ENCODE measurements at places on chromosomes 12 and 14.

- DNase-seq, result no peak
These were observed 85.9 kb downstream of the TTC8 start for GRCh38 chr14:88910386-88910785.

DNA sequence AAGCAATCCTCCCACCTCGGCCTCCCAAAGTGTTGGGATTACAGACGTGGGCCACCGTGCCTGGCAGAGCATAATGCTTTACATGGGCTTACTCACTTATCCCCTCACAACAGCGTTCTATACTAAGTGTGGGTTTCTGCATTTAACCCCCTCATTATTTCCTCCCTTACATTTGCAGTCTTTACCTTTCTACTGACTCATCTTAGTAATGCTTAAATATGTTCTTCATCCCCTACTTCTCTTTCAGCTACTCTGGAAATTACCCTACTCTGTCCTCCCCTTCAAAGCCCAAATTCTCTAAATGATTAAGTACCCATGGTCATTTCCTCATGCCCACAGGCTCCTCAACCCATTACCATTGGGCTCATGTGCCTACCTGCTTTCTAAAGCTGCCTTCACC lies 40.7 kb downstream of the NKX2-1 start:
- no peak for DNase-seq

DNA sequence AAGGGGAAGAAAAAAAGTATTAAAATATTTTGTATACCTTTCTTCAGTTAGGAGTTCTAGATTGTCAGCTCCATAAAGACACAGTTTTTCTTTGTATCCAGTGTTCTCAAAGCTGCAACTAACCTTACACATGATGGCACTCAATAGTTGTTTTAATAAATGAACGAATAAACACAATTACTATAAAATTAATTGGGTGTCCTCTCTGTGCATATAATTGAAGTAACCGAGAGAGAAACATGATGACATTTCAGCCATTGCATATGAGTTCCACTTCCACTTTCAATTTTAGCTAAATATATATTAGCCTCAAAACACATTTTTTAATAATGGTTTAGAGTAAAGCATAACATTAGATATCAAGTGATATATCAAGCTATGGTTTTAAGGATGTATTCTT lies 671.2 kb downstream of the LRFN5 start:
- no peak for DNase-seq

DNA sequence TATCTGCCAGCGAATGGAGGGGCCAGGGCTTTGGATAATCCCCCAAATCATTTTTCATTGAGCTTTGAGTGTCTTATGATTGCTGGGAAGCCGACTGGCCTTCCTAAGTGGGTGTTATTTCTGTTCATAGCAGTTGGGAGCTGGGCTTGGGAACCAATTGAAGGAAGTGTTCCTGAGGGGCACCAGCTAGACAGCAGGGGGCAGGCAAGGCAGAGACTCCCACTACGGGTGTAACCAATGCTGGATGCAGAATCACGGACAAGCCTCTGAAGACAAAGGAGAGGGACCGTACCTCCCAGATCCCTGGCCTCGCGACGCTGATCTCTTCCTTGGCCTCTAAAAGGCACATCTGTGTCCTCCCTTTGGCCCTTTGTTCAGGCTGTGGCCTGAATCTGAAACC lies 149.0 kb upstream of the PRMT8 start:
- peak; percentile 11 for DNase-seq

GRCh38 chr12:97164936-97165335 lies 257.9 kb downstream of the NEDD1 start:
- DNase-seq, result no peak

DNA sequence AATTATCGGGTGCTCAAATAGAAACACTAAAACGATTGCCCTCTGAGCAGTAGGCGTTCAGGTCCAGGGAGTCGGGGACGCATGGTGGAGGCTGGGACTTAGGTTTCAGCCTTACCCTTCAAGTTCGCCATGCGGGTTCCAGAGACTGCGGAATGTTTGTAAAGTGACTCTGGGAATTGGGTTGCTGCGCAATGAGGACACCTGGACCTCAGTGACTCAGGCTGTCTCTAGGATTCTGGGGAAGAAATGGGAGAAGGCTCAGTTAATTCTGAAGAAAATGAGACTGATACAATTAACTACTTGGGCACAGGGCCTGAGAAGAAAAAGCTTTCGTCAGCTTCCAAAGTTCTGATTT lies 1.1 kb downstream of the LGALS3 start:
- peak; percentile 50 for DNase-seq

DNA sequence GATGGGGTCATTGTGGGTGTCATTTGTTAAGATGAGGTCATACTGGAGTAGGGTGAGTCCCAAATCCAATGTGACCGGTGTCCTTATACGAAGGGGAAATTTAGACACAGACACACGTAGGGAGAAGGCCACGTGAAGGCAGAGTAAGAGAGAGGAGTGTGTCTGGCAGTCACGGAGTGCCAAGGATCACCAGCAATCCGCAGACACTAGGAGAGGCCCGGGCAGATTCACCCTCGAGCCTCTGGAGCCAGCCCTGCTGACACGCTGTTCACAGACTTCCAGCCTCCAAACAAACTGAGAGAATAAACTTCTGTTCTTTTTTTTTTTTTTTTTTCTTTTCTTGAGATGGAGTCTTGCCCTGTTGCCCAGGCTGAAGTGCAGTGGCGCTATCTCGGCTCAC lies 24.9 kb downstream of the BRI3BP start:
- DNase-seq, result no peak

GRCh38 chr12:52119398-52120254 lies 40.1 kb downstream of the SMIM41 start:
- no peak for DNase-seq

GRCh38 chr12:88494520-88494919 lies 85.8 kb downstream of the KITLG start:
- no peak for DNase-seq

DNA sequence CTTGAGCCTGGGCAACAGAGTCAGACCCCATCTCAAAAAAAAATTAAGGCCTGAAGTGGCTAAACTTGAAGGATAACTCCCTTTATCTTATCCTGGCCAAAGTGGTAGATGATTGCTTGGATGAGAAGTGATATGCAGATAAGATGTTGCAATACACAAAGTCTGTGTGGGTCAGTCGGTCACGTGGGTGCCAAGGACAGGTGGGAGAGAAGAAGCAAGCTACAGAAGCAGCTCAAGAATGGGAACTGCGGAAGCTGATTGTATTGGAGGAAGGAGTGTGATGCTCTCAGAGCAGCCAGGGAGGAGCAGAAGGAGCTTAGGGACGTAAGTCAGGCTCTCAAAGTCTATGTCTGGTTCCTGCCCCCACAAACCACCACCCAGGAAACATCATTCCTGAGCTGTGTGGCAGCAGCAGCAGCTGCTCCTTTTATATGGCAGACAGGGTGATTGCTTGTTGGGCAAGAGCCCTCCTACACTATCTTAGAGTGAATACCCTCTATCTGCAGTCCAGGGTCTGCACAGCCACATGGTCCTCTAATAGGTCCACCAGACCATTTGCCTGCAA lies 54.5 kb downstream of the ATP2A2 start:
- no peak for DNase-seq

GRCh38 chr14:82365471-82365870 lies 831.8 kb upstream of the SEL1L start:
- DNase-seq, result no peak

- DNase-seq, result no peak
These were observed 115.9 kb downstream of the ETV6 start for GRCh38 chr12:11765421-11765816.

DNA sequence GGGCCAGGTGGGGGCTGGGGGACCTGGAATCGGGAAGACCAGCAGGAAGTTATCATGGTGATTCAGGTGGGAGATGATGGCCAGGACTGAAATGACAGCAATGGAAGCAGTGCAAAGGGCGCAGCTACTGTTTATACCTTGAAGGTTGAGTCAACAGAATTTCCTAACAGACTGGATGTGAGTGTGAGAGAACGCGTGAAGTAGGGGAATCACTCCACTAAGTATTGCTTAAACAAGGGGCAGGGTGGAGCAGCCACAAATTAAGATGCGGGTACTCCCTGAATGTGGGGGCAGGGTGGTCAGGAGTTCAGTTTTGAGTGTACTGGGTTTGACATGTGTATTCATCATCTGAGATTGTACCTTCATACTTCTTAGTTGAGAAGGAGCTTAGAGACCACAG lies 45.1 kb downstream of the MYF5 start:
- no peak for DNase-seq

DNA sequence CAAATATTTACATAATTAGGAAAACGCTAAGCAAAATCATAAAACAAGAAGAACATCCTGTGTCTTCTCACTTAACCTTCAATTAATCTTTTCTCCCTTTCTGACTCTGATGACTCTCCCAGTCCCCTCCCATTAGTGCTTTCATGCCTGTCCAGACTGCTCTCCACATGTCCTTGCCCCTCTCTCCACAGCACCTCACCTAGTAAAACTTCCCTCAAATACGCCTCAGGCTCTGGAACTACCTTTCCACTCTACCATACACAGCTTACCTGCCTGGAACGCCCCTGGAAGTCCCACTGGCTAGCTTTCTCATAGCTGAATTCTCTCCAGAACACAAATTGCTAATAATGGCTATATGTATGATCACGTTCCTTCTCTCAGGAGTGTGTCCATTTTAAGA lies 44.7 kb downstream of the SLC5A8 start:
- DNase-seq, result no peak

GRCh38 chr12:45284096-45284901 lies 68.4 kb downstream of the ANO6 start:
- DNase-seq, result peak; percentile 59

GRCh38 chr14:74682169-74682952 lies 30.5 kb downstream of the AREL1 start:
- no peak for DNase-seq

DNA sequence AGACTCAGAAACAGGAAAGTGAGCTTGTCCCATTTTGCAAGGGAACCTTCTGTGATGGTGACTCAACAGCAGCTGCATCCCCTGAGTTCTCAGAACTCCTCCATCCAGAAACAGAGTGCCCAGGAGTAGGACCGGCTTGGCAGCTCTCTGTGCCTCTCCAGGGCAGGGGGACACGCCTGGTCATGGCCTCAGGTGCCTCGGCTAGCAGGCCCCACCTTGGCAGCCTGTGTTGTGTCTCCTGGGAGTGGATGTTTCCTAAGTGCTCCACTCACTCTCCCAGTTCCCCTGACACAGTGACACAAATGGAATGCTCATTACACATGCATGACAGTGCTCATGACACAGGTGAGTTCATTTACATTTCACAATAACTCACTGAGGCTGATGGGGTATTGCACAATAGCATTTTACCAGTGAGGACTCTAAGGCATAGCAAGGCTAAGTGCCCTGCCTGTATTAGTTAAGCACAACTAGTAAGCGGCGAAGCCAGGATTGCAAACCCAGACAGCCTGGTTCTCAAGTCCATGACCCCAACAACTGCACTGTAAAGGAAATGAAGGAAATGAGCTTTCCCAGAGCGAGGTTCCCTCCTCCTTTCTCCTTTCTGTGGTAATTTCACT lies 47.4 kb downstream of the CALM1 start:
- DNase-seq, result peak; percentile 34

GRCh38 chr12:24595652-24596235 lies 353.2 kb downstream of the BCAT1 start:
- DNase-seq, result peak; percentile 16

GRCh38 chr12:116196226-116196625 lies 81.3 kb downstream of the MED13L start:
- no peak for DNase-seq

- no peak for DNase-seq
These were observed 7.0 kb downstream of the APOLD1 start for GRCh38 chr12:12792421-12792820.

DNA sequence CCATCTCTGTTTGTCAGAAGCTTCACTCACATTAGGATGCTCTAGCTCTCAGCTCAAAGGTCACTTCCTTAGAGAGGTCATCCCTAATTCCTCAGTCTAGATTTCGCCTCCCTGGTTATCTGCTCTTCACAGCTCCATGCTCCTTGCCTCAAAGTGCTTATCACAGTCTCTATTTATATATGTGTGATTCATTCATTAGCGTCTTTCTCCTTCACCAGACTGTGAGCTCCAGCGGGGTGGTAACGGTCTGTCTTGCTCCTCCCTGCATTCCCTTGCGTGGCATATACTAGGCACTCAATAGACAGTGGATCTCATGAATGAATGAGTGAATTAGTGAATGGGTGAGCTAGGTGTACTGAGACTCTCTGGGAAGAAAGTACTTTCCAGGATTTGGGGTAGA lies 6.9 kb downstream of the SYNDIG1L start:
- DNase-seq, result no peak

DNA sequence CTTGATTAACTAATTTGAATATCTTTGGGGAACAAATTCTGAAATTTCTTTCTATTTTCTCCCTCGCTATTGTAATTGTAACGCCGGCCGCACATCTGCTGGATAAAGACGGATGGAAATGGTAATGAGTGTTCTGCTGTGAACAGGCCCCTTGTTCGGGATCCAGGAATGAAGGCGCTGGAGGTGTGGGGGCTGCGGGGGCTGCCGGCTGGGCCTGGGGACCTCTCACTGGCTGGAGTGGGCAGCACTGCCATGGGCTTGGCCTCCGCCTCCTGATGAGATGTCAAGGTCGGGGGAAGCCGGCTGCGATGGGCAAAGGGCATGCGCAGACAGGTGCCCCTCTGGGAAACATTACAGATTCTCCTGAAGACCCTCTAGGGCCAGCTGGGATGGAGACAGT lies 175.4 kb downstream of the PHETA1 start:
- no peak for DNase-seq

- DNase-seq, result no peak
These were observed 43.1 kb downstream of the GALNT16 start for GRCh38 chr14:69303086-69303485.

DNA sequence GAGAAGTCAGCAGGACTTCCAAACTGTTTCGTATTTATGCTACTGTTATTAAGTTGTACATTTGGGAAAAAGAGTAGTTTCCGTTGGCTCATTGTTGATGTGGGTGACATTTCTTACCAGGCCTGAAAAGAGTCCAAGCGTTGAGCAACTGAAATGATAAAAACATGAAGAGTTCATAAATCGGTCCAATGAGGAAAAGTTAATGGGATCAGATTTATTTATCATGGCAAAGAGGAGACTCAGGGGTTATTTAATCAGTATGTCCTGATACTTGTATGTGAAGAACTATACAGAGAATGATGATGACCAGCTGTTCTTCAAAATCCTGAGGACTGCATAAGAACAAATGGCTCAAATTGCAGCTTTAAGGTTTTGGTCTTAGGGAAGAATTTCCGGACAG lies 7.7 kb downstream of the VRK1 start:
- no peak for DNase-seq

DNA sequence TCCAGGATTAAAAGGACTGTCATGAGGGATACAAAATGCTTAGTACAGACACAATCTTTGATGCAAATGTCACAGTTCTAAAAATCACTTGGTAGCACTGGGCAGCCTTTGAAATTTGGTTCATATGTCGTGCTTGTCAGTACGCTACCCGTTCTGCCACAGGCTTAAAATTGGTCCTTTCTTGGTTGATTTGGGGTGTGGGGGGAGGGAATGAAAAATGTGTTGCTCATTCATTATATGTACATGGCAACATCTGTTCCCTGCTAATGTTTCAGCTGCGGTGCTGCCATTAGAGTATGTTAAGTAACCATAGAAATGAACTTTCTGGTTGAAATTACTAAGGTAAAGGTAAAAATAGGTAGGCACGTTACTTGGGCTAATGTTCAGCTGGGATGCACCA lies 155.4 kb upstream of the ARHGAP5 start:
- peak; percentile 36 for DNase-seq

GRCh38 chr14:53924753-53925152 lies 31.9 kb downstream of the BMP4 start:
- DNase-seq, result peak; percentile 86

Measured in foreskin fibroblast (primary cell).